ENCODE measurements at places on chromosomes 16 and 17.

DNA sequence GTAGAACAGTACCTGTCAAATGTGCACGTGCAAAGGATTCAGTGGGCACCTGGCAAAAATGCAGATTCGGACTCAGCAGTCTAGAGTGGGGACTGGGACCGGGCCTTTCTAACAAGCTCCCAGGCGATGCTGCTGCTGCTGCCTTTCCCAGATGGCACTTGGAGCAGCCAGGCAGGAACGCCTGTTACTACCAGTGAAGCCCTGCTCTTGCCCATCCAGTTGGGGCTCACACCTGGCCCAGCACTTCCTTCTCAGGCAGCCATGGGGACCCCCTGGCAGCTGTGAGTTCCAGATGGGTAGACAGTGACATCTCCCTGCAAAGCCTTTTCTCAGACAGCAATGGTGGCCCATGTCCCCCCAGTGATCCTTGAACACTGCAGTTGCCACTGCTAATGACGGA lies 30.4 kb downstream of the KDM8 start:
- no peak for DNase-seq

GRCh38 chr16:26491101-26491670 lies 575.5 kb upstream of the C16orf82 start:
- DNase-seq, result no peak

- DNase-seq, result no peak
Observed at GRCh38 chr16:58906981-58907715, 173.0 kb upstream of the GOT2 start.

DNA sequence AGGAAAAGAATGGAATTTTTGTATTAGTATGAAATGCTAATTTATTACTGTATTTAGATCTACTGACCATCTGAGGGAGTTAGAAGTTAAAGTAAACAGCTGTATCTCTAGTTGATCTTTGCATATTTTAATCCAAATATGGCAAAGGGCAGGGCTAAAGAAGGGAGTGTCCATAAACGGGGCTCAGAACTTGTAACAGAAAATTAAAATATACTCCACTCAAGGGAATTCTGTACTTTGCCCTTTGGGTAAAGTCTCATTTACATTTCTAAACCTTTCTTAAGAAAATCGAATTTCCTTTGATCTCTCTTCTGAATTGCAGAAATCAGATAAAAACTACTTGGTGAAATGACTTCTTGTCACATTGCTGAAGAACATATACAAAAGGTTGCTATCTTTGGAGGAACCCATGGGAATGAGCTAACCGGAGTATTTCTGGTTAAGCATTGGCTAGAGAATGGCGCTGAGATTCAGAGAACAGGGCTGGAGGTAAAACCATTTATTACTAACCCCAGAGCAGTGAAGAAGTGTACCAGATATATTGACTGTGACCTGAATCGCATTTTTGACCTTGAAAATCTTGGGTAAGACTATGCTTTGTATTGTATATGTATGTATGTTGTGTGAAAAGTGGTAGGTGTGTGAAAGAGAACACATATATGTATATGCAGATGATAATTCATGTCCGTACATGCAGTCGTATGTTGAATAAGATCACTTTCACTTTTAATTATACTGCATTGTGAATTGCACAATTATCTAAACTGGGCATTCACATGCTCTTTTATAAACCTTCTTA lies at the start of gene ASPA:
TSS of gene ASPA (plus strand) at position 186 of the 799 bp plus-strand sequence. CDS start at position 349, 163 bp downstream.
- no peak for DNase-seq

DNA sequence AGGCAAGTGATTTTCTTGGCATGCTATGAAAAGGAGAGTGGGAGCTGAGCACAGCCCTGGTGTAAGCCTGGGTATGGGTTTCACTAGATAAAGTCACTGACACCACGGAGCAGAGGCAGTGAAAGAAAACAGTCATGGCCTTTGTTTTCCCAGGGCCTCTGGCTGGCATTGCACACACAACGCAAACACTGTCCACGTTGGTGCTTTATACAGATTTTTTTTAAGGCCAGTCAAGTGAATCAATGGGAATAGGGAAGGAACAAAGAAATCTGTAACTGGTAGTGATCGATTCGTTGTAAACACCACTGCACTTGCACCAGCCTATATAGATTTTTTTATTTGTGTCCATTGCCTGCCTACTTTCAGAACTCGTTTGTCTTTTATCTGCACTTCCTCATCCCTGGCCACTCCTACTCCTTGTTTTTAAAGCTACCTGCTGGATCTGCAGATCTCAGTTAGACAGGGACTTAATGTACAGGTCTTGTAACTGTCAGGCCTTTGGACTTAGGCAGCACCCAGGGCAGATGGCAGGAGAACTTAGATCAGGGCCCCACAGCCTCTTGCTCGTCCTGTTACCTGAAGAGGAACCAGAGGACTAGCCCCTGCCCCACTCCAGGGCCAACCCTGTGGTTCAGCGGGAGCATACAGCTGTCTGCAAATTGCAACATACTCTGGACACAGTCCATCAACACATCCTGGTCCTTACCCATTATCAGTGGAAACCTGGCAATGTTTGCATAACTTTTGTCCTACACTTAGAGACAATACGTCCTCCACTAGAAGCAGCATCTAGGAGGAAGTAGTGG lies 10.6 kb upstream of the TMIGD1 start:
- DNase-seq, result no peak

All from NCI-H2107 (cell line).